NCI-H1930 (cell line): ENCODE measurements at places on chromosomes 3 and 15.
A peak's percentile ranks its signal among the peaks of the same experiment; 100 is the strongest.

DNA sequence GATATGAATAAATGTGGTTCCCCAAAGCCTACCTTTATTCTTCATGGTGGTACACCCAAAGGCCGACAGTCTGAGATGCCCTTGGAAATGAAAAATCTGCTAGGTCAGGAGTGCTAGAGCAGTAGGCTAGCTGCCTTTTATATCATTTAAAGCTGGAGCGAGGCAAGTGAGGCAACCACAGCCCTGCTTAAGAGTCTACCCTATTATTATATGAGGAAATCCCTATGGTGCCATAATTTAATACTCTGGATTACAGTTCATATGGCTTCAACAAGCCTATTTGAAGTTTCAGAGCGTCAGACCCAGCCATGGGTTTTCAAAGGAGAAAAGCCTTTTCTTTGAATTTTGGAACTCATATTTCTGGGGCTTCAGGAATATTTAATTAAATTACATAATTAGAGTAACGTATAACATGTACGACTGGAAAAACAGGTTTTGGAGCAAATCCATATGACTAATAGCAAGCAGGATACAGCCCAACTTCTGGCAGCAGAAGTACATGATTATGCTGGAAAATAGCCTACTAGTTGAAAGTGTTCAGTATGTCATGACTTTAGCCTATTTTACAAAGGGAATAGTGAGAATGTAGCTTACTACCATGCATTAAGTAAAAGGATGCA is 18.0 kb upstream of the SLTM start:
- DNase-seq = no peak

DNA sequence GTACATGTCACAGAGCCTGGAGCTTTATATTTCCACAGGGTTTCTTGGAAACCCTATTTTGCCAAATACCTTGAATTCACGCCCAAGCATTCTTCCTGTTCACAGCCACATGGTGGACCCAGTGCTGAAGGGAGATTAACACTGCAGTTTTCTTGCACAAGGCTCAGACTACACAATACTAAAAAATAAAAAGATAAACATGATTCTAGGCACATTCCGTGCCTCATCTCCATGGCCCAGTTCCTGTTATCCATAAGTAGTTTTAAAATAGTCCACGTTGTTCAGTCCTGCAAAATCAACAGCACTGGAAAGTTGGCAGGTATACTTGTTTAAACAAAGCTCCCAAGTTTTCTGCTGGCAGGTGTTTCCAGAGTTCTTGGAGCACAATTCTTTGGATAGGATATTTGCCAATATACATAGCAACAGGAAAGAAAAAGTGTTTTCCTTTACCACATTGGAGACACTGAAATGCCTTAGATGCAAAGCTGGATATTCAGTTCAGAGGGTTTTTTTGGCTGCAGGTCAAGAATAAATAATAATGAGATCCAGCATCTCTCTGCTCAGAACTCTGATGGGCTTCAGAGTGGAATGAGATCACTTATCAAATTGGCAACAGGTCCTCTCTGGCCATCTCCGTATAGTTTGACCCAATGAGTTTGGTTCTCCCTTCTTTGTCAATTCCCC is 88.1 kb upstream of the TGFBR2 start:
- DNase-seq = no peak

DNA sequence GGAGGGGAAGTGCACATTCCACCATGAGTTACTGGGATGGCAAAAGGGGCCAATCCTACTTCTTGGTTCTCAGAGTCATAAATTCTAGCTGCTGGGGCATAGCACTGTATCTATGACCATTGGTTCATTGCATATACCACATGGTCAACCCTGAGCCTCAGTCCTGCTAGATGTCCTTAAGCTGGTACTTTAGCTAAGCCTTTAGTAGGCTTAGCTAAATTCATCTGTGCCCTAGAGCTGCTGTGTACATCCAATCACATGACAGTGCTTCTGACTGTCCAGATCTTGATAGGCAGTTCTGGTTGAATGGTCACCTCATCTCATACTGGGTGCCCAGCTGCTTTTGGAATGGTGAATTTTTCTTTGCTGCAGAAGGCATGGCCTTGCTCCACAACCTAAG is 8.2 kb downstream of the NDUFB4 start:
- no peak for DNase-seq

GRCh38 chr3:187951452-187952190 is 202.3 kb upstream of the LPP start:
- no peak for DNase-seq

DNA sequence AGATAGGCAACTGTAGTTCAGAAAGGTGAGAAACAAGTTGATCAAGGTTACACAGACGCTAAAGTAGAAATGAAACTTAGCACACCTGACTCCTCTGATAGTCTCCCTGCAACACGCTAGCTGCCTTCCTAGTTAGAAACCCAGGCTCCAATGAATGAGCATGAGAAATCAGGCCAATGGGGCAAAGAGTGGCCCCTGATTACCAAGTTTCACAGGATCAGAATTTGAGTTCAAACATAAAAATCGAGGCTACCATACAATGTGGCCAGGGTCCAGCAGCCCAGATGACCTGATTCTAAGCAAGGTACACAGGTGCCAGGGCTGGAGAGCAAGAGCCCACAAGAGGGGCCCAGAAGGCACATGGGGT is 7.7 kb downstream of the PLD1 start:
- DNase-seq = no peak

- DNase-seq = no peak
Observed at GRCh38 chr3:186526256-186526606, 17.9 kb downstream of the CRYGS start.

- no peak for DNase-seq
Observed at GRCh38 chr15:67100801-67101581, 35.6 kb downstream of the SMAD3 start.

GRCh38 chr15:33292717-33293307 is 18.0 kb upstream of the RYR3 start:
- peak; percentile 16 for DNase-seq

- DNase-seq = no peak
Observed at GRCh38 chr3:10717756-10718155, 98.3 kb upstream of the SLC6A11 start.

DNA sequence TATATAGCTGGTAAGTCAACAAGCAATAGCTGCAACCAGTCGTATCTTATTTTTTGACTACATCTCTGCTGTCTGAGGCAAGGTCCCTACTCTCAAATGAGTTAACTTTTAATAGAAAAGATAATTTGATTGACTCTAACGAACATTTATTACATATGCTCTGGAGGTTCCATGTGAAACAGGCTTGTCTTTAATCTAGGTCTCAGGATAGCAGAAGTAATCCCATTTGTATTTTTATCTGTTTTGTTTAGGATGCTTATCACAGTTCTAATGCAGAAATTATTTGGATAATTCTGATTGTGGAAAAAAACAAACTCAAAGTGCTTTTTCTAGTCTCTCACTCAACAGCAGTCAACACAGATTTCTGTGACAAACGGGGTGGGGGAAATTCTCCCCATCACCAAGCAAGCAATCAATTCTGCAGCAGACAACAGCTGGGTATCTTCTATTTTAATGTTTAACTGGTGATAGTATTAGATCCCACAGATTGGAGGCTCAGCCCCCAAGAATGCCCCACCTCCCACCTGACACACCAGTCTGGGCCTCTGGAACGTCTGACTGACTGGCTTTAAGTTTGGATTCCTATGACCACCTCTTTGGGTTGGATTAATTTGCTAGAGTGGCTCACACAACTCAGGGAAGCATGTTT is 58.8 kb downstream of the ITPR1 start:
- DNase-seq = no peak

- DNase-seq = no peak
Observed at GRCh38 chr15:74977599-74977998, 17.8 kb upstream of the SCAMP5 start.

DNA sequence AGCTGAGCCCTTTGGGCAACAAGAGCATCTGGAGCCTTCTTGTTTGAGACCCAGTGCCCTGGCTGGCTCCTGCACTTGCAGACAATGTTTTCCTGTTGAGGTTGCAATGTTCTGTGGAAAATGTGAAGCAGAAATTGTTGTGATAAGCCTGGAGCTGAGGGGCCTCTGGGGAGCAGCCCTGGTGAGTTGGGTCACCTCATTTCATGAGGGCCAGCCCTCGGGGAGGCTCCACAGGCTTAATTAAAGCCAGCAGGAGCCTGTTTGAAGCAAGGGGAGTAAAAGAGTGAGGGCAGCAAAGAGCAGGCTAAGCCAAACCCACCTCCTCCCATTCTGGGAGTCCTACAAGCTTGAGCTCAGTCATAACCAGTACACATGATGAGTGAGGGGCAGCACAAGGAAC is 154.3 kb downstream of the ALDH1A2 start:
- no peak for DNase-seq

DNA sequence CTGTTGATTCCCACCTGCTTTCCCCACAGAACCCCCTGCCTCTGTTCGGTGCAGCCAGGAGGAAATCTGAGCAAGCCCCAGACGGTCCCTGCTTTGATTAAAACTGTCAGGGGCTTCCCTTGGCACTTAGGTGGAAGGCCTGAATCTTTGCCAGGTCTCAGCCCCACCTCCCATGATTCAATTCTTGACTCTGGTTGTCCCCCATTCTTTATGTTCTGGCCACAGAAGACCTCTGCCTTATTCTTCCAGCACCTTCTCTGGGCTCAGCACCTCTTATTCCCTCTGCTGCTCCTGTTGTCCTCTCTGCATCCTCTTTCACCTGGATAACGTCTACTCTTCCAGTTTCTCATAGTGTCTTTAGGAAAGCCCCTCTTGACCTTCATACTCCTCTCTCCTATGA is 349.4 kb downstream of the PTPRG start:
- DNase-seq = no peak

- DNase-seq = no peak
Observed at GRCh38 chr3:57500506-57500905, 43.6 kb downstream of the DNAH12 start.

- no peak for DNase-seq
Observed at GRCh38 chr3:177522051-177522450, 324.8 kb upstream of the TBL1XR1 start.

GRCh38 chr3:31086698-31087097 is 192.2 kb upstream of the GADL1 start:
- DNase-seq = no peak

GRCh38 chr3:186166491-186167288 is 57.8 kb upstream of the ETV5 start:
- DNase-seq = no peak

DNA sequence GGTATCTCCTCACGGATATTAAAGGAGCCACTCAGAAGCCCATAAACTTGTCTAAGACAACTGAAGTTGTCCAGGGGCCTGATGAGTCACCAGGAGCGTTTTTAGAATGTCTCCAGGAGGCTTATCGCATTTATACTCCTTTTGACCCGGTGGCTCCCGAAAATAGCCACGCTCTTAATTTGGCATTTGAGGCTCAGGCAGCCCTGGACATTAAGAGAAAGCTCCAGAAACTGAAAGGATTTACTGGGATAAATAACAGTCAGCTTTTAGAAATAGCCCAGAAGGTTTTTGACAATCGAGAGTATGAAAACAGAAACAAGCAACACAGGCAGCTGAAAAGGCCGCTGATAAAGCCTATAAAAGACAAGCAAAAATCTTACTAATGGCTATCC is 4.1 kb downstream of the DET1 start:
- DNase-seq = no peak

GRCh38 chr3:13882876-13883275 is 3.0 kb upstream of the WNT7A start:
- DNase-seq = no peak

- DNase-seq = peak; percentile 14
Observed at GRCh38 chr3:124886168-124887056, 753 bp downstream of the ITGB5 start.

DNA sequence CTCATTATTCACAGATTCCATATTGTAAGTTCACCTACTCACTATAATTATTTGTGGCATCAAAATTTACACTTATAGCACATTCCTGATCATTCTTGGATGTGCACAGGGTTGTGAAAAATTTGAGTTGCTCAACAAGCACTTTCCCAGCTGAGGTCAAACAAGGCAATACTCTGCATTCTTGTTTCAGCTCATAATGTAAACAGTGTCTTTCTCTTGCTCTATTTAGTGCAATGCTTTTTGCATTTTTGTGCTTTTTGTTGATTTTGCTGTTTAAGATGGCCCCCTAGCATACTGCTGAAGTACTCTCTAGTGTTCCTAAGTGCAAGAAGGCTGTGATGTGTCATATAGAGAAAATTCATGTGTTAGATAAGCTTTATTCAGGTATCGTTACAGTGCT is 66.7 kb upstream of the TNIK start:
- DNase-seq = no peak

GRCh38 chr3:129618901-129619671 is 12.6 kb upstream of the PLXND1 start:
- DNase-seq = no peak

DNA sequence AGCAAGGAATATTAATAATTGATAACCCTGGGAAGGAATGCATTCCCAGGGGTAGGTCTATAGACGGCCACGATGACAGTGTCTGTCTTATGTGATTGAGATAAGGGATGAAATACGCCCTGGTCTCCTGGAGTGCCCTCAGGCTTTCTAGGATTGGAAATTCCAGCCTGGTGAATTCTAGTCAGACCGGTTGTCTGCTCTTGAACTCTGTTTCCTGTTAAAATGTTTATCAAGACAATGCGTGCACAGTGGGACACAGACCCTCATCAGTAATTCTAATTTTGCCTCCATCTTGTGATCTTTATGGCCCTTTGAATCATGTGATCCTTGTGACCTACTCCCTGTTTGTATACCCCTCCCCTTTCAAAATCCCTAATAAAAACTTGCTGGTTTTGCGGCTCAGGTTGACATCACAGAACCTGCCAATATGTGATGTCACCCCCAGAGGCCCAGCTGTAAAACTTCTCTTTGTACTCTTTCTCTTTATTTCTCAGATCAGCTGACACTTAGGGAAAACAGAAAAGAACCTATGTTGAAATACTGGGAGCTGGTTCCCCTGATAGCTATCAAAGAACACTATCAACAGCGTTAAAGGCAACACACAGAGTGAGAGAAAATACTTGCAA is 183.3 kb downstream of the PDE8A start:
- no peak for DNase-seq

GRCh38 chr3:71629289-71629688 is 45.8 kb upstream of the FOXP1 start:
- no peak for DNase-seq

- DNase-seq = no peak
Observed at GRCh38 chr3:68751888-68752287, 180.5 kb downstream of the TAFA4 start.

DNA sequence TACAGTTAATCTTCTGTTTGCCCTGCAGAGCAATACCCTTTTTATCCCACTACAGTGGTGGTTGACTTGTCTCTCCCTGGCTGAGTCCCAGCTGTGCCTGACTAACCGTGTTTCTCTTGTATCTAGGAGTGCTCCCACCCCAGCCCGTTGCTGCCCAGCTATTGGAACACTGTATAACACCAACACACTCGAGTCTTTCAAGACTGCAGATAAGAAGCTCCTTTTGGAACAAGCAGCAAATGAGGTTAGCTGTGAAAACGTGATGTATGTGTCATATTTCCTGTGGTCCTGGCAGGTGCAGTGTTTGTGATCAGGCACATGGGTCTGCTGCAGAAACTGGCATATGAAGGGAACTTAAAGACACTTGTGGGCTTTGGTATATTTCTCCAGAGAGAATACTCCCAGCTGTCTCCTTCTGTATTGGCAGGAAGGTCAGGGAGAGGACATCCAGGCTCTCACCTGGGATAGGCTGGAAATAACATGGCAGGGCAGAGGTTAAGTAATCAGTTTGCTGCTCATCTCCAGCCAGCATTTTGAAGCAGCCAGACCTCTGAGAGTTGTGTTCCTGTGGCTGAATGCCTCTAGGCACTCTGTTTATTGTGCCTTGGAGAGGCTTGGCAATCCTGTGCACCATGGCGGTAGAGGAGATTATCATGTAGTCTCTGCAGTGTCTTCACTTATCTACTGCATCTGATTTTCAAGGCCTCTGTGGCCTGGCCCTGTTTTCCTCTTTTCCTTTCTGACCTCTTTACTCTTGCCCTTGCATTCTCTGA is 34.8 kb downstream of the ATG7 start:
- no peak for DNase-seq
